ENCODE measurements at places on chromosomes 2 and 18. TPM values are rescaled to one million over a fixed set of nuclear protein-coding genes. Genes with fewer than 3 reads are reported as not detected.

Gene EPG5
- 46.0 TPM for total RNA-seq

Gene NIF3L1
- 15.9 TPM for total RNA-seq

Gene TNFAIP6
- total RNA-seq, result 12.0 TPM

Gene TUBB8B
- not detected for total RNA-seq

Gene CARF
- 25.6 TPM for total RNA-seq

Gene RAPGEF4
- total RNA-seq, result 9.9 TPM

Gene CPLX4
- not detected for total RNA-seq

Gene CFAP221
- not detected for total RNA-seq

Gene APOB
- total RNA-seq, result 4.7 TPM

Gene ADAM23
- 6.4 TPM for total RNA-seq

Gene DUSP19
- 14.1 TPM for total RNA-seq

Gene IMPACT
- total RNA-seq, result 21.5 TPM

Gene CTAGE1
- not detected for total RNA-seq

GRCh38 chr2:64402876-64403275 is 51.1 kb upstream of the LGALSL start:
- DNase-seq, result no peak

GRCh38 chr18:370751-371608 is 103.1 kb upstream of the THOC1 start:
- DNase-seq, result no peak

DNA sequence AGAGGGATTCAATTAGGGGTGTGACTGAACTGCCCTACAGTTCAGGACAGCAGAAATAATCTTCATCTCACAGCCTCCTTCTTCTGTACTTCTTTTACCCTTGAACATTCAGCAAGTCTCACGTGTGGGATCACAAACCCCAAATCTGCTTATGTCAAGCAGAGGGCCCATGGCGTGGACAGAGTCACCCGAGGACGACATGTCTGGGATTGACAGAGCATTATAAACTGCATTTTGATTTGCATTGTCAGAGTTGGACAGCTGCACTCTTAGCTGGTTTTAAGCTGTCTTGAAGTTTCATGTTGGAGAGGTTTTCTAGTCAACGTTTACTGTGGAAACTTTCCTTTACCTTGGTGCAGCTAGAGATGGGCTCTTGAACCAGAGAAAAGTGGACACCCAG is 26.4 kb downstream of the MGAT5 start:
- no peak for DNase-seq

DNA sequence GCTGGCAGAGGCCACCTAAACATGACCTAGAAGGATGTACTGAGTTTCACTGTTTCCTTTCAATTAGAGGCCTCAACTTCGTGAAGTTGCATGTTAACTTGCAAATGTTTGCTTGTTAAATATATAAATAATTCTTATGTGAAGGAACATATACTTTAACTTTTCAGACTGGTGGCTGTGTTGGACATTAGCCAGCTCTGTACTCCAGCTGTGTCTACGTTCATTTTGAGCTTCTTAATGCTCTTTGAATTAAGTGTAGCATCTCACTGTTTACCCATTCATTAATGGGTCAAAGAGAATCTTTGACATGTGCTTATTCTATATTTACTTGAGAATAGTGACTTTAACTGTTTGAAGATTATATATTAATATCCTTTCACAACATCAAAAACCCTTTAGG is 823.2 kb upstream of the ID2 start:
- DNase-seq, result no peak

- DNase-seq, result no peak
Observed at GRCh38 chr2:31402388-31402787, 12.2 kb downstream of the XDH start.

- DNase-seq, result no peak
Observed at GRCh38 chr2:212361174-212361756, 177.3 kb downstream of the ERBB4 start.

- DNase-seq, result no peak
Observed at GRCh38 chr2:134677856-134678756, 40.7 kb downstream of the TMEM163 start.

- DNase-seq, result no peak
Observed at GRCh38 chr2:54310311-54310710, 54.3 kb upstream of the TSPYL6 start.

GRCh38 chr2:85447222-85447585 is 28.7 kb downstream of the SH2D6 start:
- DNase-seq, result no peak

GRCh38 chr2:220127876-220128275 is 500.4 kb downstream of the SLC4A3 start:
- DNase-seq, result no peak

GRCh38 chr2:148876595-148877402 is 1.8 kb downstream of the KIF5C start:
- DNase-seq, result no peak

DNA sequence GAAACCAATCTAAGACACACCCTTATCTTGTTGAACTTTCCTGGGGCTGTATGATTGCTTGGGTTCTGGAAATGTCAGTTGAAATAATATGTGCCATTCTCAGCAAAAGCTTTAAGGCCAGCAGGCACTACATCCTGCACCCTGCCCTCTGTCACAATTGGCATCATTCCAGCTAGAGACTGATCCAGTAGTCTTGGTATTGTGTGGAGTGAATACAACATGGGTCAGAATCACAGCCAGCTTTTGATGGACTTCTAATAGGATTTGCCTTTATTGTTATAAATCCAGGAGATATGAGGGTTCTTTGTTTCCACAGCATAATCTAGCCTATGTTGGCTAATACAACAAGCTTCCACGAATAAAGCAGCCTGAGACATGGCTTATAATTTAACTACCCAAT is 617.0 kb upstream of the CDH2 start:
- DNase-seq, result no peak

GRCh38 chr2:9694661-9695234 is 64.0 kb upstream of the YWHAQ start:
- DNase-seq, result no peak

GRCh38 chr2:219680958-219681693 is 53.7 kb downstream of the SLC4A3 start:
- DNase-seq, result no peak

GRCh38 chr2:62486439-62486765 is 19.6 kb downstream of the TMEM17 start:
- no peak for DNase-seq

GRCh38 chr2:181680055-181680936 is at the start of gene NEUROD1:
Gene NEUROD1 (minus strand): TSS chr2:181680517. CDS start chr2:181678860, 1,657 bp downstream.
- no peak for DNase-seq

DNA sequence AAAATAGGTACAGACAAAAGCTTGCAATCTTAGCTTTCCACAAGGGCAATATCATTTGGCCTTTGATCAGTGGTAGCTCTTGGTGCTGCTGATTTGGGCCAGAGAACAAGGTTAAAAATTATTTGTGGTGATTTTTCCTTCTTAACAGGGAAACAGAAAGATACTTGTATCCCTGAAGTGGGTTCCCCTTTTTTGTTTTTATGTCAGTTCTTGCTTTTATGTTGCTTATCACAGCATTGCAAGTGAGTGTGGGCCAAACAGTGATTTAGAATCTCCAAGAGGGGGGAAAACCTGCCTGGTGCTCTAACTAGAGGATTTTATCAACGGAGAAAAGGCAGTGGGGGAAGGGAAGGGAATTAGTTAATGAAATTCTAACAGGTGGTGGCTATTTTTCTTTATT is 197.6 kb upstream of the SP5 start:
- DNase-seq, result no peak

GRCh38 chr2:167581961-167582574 is 665.3 kb downstream of the STK39 start:
- no peak for DNase-seq

- no peak for DNase-seq
Observed at GRCh38 chr18:63290821-63291200, 28.8 kb downstream of the BCL2 start.

- no peak for DNase-seq
Observed at GRCh38 chr2:66233981-66234380, 200.9 kb upstream of the MEIS1 start.

DNA sequence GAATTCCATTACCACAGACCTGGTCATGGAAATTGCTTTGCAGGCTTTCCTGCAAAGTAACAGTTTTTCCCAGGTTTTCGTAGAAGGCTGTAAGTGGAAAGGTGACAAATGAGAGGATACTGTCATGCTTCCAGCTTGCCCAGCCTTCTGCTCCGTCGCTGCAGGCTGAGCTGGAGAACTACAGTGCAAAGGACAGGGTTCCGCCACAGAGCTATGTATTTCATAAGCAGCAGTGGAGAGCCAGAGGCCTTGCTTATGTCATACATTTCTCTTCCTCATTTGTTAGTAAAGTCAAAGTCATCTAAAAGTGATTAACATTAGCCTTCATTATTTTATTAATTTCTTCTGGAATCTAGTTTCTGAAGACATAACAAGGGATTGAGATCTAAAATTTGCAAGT is 72.9 kb upstream of the RBM44 start:
- DNase-seq, result no peak

GRCh38 chr2:195818106-195818505 is 161.1 kb downstream of the SLC39A10 start:
- DNase-seq, result no peak

- DNase-seq, result no peak
Observed at GRCh38 chr2:26706616-26707473, 14.3 kb downstream of the KCNK3 start.

GRCh38 chr2:38444247-38444646 is 67.2 kb upstream of the ATL2 start:
- no peak for DNase-seq

- no peak for DNase-seq
Observed at GRCh38 chr2:239393388-239393940, 7.4 kb downstream of the HDAC4 start.

- DNase-seq, result no peak
Observed at GRCh38 chr2:178419123-178419522, 31.9 kb downstream of the PRKRA start.
